ENCODE measurements at places on chromosomes 1 and 21.

GRCh38 chr1:193358419-193358818, 172.0 kb upstream of the B3GALT2 start:
- no peak for DNase-seq

DNA sequence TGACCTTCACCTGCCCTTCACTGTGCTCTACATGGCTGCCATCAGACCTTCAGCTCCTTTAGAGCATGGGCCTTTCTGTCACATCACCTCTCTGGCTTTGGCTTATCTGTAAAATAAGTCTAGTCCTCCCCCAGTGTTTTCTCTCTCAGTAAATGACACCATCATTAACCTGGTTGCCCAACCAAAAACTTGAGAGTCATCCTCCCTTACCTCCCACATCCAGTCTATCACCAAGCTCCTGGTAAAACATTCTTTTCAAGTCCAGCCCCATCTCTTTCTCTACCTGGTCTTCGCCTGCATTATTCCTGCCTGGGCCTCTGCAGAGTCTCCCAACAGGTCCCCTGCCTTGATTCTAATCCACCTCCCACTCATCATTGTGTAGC, 13.1 kb downstream of the SLC26A9 start:
- DNase-seq: no peak

GRCh38 chr1:12508849-12509248, 109.2 kb downstream of the DHRS3 start:
- no peak for DNase-seq

DNA sequence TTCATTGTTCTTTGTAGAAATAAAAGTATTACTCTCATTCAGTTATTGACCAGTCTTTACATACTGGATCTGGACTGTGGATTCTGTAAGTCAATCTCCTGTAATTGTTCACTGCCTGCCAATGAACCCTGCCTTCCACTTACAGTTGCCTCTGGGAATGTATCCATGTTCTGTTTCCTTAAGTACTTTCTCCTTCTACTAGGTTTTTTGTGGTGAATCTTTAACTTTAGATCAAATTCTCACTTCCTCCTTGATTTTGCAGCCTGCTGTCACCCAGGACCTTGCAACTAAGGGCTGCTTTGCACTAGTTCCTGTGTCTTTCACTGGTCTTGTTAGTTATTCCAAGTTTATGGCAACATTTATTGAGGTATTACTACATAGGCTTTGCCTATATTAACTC, 28.2 kb upstream of the ANKRD13C start:
- no peak for DNase-seq

- DNase-seq: no peak
These were observed 11.0 kb upstream of the CTRC start for GRCh38 chr1:15427280-15427666.

- no peak for DNase-seq
These were observed 312.1 kb upstream of the VAMP3 start for GRCh38 chr1:7458946-7459345.

DNA sequence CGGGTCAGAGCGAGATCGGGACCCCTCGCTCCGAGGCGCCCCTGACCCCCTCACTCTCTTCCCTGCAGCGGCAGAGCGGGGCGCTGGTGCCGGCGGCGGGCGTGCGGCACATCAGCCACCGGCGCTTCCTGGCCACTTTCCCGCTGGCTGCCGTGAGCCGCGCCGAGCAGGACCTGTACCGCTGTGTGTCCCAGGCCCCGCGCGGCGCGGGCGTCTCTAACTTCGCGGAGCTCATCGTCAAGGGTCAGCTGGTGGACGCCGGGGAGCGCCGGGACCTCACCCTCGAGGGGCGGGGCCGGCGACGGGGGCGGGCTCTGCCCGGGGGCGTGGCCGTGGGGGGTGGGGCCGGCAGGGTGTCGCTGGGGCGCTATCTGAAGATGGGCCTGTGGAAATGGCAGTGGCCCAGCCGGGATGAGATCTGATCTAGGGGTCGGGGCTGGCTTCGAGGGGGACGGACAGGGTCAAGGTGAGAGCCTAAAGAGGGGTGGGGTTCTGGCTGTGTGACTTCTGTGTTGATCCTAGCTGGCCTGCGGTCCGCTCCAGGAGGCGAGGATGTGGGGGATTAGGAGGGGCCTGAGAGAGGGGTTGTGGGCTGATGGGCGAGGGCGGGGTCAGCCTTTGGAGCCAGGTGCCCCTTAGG, 23.6 kb downstream of the PTPRU start:
- DNase-seq: peak; percentile 34

DNA sequence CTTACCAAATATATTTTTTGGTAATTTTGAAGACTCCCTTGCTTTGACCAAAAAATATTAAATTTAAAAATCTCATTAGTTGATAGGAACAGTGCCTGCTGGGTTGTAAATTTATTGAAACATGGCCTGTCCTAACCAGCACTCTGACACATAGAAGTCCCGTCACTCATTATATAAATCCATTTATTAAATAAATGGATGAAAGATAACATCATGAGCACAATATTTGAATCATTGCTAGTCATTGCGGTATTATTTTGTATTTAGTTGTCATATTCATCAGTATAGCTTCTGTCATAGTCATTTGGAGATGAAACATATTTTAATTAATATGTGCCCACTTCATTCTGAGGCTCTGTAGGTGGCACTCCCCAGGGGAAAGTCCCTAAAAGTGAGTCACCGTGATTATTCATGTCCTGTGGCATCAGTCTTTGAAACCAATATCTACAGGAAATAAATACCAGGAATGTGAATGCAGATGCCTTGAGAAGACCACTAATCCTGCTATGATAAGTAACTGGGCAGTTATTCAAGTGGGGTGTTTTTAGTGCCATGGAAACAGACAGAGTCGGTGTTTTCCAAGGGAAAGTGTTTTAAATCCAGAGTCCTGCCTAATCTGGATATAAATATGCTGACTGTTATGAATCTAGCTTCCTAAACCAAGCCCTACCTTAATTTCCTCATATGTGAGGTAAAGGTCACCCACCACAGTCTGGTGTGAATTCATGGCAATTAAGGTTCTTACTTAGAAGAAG, 302.0 kb downstream of the DUSP10 start:
- peak; percentile 7 for DNase-seq

DNA sequence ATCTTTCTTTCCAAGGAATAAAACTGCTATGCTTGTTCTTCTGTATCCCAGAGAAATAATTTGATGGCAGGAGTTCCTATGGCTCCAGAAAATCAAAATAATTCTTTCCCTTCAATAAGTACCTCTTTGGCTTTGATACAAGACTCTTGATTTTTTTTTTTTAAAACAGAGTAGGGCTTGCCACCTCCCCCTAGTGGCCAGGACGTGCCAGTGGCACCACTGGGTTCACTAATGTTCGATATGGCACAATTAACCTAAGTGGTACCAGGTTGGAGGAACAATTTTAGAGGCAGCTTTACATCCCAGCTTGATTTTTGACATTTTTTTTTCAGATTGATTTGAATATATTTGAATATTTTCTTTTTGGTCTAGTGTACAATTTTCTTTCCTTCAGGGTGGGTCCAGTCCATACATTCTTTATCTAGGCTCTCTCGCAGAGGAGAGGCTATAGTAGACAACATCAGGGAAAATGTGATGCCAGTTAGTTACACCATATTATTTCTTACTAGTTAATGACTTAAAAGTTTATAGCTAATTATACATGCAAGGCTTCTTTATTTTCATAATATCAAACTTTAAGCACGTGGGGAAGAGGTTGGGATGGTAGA, 330.9 kb downstream of the S1PR1 start:
- DNase-seq: peak; percentile 33

DNA sequence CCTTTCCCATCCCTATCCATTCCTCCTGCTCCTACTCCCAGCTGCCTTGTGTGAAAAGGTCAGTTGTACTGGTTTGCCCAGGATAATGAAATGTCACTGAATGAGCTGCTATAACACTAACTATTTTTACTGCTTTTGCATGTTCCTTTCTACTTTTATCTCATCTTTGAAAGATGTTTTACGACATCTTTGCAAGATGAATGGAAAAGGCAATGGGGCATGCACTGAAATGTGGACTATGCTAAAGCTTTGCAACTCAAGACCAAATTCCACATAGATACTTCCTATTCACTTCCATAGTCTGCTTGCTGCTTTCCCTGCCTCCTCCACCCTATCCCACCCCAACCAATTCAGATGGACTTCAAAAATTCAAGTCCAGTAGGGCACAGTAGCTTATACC, 111.3 kb downstream of the SETD4 start:
- DNase-seq: no peak

DNA sequence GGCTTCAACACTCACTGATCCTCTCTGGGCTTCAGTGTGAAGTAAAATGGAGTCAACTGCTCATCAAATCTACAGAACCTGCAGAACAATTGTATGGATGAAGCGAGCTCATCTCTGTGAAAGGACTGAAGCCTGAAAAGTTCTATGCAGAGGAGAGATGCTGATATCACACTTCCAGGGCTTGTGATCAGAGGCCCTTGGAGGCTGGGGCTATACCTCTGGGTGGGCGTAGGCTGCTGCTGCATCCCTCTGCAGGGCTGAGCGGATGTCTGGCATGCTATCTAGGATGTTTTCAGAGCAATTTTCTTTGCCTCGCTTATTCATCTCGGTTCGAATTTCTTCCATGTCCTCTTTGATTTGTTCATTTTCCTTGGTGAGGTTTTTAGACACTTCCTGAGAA, 17.6 kb downstream of the OLFML2B start:
- DNase-seq: no peak

GRCh38 chr21:25240974-25241373, 366.3 kb downstream of the MRPL39 start:
- no peak for DNase-seq

GRCh38 chr1:179079113-179079761, 2.6 kb upstream of the TOR3A start:
- peak; percentile 37 for DNase-seq

GRCh38 chr1:234604495-234605398, 5.2 kb downstream of the IRF2BP2 start:
- DNase-seq: no peak

DNA sequence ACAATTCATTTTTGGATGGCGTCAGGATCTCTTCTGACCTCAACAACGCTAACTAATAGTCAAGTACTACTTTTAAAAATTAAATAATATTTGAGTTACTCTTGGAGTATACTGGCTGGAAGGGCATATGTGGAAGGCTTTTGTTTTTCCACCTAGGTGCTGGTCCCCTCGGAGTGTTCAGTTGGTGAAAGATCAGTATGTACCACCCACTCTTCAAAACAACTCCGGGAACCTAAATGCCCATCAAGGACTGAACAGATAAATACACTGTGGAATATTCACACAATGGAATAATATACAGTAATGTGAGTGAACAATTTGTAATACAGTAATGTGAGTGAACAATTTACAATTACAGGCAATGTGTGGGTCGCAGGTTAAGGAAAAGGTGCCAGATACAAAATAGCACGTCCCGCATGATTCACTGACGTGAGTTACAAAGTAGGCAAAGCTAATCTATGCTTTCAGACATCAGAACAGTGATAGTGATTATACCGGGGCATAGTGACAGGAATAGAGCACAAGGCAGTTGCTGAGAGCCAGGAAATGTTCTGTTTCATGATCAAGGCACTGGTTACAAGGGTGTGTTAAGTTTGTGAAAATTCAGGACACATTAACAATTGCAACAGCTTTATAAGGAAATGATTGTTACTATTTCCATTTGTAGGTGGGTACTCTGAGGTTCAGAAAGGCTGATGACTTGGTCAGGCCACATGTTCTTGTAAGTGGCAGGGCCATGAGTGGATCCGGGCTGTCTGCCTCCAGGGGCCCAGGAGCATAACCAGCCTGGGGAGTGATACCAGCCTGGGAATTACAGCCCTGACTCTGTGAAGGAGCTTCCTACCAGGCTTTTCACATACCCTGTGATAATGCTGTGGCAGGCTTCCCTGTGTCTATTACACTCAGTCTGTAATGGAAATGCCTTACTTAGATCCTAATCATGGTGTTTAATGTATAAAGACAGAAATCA, 59.3 kb upstream of the ABCD3 start:
- no peak for DNase-seq

GRCh38 chr1:23394684-23395083, 25.0 kb upstream of the ZNF436 start:
- DNase-seq: no peak

DNA sequence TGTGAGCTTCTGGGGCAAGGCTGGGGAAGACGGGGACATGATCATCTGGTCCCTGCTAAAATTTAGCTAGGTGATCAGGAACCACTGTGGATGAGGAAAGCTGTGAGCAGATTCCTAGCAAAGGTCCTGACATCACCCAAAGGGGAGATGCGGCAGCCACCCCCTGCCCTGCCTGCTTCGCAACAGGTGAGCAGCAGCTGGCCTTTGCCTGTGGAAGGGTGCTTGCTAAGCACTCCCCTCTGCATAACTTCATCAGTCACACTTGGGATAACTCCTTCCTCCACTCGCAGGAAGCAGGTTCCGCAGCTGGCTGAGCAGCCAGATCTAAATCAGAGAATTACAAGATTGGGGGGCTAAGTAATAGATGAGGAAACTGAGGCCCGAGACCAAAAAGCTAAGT, 51.2 kb downstream of the KCNN3 start:
- no peak for DNase-seq

GRCh38 chr1:174999936-175000696, at the start of gene CACYBP:
TSS of gene CACYBP (plus strand) at chr1:174999947. CDS start at chr1:175000181, 234 bp downstream.
- peak; percentile 10 for DNase-seq

GRCh38 chr1:211609120-211610024, 30.4 kb upstream of the SLC30A1 start:
- DNase-seq: no peak

DNA sequence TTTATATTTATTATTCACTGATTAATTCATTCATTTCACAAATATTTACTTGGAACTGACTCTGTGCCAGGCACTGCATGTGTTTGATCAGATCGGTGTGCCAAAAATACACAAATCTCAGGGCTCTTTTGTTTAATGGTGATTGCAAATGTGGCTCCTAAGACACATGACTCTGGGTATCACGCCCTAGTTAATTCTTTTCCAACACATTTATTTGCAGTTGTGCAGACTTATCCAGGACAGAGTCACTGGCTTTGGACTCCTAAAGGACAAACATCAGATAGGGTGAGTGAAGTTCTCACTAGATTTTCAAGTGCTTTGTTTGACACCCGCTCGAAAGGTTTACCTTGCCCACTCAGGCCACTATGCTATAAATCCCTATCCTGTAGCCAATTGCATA, 335.5 kb downstream of the BARHL2 start:
- no peak for DNase-seq

GRCh38 chr1:32040711-32041110, 27.0 kb downstream of the KHDRBS1 start:
- DNase-seq: no peak

GRCh38 chr1:167949785-167950184, 12.9 kb upstream of the MPC2 start:
- DNase-seq: no peak

- peak; percentile 24 for DNase-seq
These were observed 14.6 kb downstream of the SLC35E2B start for GRCh38 chr1:1677718-1678580.

DNA sequence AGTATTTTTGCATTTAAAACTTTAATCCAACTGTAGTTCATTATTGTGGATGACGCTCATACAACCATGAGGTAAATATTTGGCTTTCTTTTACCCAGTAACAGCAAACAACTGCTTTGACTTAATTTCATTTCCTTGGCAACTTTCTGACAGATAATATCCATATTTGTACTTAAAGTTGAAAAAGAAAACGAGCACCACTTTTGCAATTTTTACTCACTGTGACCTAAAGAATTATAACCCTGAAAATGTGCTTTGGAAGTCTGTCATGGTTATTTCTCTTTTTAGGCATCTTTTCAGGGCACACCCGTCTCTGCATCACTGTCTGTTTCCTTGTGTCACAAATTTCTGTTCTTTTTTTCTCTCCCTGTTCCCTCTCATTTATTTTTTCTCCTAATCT, 918 bp upstream of the CD2 start:
- no peak for DNase-seq

Measured in activated T-cell treated with anti-CD3 and anti-CD28 coated beads for 4 hours (primary cell).